ENCODE measurements at places on chromosomes 4 and X.
A peak's percentile ranks its signal among the peaks of the same experiment; 100 is the strongest.

- peak; percentile 84 for DNase-seq
Observed at GRCh38 chr4:6179362-6179761, 21.0 kb downstream of the JAKMIP1 start.

DNA sequence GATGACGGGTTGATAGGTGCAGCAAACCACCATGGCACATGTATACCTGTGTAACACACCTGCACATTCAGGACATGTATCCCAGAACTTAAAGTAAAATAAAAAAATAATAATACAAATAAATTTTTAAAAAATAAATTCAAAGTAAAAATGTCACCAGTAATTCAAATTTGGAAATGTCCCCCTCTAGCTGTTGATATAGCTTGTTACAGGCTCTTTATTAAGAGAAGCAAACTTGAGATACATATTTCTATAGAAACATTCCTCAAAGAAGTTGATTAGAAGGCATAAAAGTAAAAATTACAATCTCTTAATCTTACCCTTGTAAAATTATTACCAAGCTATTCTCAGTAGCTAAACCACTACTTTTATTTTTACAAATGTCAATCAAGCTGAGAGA is 1397.0 kb downstream of the FAM133A start:
- DNase-seq: no peak

- no peak for DNase-seq
Observed at GRCh38 chrX:152893980-152894610, 3.8 kb upstream of the ZNF185 start.

DNA sequence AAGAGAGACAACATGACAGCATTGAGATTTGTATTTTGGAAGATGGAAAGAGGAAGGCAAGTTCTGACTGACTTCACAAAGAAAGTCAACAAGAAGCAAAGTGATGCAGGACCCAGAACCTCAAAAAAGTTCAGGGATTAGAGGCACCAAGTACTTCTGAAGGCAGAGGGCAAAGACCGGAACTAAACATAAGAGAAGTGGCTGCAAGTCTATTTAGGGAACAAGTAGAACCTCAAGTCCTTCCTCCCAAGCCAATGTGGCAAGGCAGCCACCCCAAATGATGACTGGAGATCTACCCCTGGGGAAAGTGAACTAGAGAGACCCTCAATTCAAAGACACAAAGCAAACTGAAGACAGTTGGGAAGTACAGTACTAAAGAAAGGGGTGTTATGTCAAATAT is 46.6 kb downstream of the SLC39A8 start:
- DNase-seq: no peak

DNA sequence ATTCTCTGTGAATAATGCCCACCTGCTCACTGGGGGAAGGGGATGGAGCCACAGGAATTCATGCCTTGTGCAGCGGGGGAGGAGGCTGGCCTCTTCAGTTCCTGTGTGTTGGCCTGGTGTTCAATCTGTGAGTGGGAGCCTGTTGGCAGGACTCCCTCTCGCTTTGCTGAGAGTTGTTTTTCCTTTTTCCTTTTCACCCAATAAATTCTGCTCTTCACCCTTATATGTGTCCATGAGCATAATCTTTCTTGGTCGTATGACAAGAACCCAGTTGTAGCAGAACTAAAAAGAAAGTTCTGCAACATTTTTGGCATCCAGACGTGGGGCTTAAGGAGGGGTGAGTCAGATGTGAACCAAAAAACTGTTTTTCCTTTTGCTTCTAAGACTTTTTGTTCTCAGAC is 235.2 kb upstream of the HDX start:
- no peak for DNase-seq

DNA sequence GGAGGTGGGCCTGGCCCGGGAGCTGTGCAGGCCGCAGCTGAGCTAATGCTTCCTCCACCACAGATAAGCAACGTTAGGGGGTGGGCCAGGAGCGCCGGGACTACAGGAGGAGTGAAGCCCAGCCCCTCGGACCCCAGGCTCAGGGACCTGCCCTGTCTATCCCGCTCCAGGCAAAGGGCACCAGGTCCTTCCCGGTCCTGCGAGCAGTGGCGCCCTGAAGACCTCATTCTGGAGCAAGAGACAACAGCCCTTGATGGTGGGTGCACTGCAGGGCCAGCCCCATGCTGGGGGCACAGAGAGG is 730 bp upstream of the TREX2 start:
- no peak for DNase-seq

GRCh38 chr4:141132709-141133145 is 542 bp downstream of the RNF150 start:
- no peak for DNase-seq

DNA sequence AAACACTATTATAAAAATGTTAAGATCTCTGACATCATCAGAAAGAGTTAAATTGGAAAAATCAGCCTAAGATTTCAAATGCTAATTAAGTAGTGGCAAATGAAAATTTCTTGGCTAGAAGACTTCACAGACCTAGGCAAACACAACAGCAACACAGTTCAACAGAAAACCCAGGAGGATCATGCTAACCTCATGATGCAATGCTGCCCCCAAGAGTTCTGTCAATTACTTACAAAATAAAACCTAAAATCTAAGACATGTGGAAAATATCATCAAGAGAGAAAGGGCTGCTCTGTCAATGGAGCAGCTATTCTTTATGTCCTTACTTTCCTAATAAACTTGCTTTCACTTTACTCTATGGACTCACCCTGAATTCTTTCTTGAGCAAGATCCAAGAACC is 21.0 kb downstream of the S100G start:
- DNase-seq: peak; percentile 25

DNA sequence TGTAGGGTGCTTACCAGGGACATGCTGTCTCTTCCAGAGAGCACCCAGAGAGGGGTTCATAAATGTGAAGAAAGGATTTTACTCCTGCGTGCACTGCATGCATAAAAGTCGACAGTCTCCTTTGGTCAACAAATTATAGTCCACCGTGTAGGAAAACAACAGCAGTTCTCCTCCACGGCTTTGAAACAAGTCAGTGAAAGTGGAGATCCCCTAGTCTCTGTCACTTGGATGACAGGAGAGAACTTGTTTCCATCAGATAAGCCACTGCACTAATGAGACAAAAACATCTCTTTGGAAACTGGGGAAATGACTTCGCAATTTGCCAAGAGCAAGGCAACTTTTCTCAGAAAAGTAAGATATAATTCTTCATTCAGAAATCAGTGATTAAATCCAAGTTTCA is 9.7 kb downstream of the UNC5C start:
- no peak for DNase-seq

DNA sequence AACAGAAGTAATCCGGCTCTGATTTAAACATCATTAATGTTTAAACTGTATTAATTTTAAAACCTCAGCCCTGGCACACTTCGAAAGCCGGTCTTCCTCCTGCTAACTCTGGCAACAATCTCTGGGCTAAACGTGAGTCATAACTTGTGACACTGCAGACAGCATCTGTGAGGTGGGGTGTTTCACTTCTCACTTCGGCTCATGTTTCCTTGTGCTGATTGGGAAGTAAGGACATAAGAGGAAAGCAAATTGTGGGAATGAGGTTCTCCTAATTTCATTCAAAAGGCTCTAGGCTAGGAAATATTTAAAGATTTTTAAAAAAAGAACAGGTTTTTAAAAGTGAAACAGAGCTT is 139.9 kb upstream of the USP9X start:
- peak; percentile 20 for DNase-seq

GRCh38 chrX:111447298-111447697 is 35.3 kb upstream of the DCX start:
- DNase-seq: peak; percentile 37

DNA sequence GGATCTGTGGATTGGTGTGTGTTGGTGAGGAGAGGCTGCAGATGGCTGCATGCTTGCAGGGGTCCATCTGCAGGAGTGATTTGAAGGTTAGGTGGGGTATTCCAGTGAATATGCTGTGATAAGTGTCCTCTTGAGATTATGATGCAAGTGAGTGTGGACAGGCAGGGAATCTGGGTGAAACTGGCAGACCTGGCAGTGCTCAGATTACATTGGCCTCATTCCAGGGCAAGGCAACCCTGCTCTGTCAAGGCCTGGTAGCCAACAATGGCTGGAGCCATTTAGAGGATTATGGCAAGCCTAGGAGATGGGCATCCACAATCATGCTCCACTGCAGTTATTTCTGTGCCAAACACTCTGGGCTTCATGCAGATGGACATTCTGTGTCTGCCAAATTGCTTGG is 113.9 kb downstream of the RTL3 start:
- DNase-seq: no peak

- DNase-seq: peak; percentile 6
Observed at GRCh38 chr4:149031399-149031798, 589.2 kb upstream of the NR3C2 start.

DNA sequence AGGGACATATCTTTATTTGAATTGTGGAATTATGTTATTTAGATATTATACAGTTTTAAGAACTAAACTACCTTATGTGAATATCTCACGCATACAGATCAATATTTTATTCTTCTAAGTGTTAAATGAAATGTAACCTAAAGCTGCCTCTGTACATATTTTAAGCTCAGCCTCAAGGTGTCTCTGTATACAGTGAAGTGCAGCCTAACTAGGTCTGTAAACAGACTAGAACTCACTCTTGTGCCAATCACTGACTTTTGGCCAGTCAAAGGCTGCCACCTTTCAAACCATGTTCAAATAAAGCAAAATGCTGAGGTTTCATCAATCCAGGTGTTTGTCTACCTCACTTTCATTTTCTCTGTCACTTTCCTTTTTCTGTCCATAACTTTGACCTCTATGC is 1074.5 kb upstream of the PRKX start:
- no peak for DNase-seq

GRCh38 chr4:41748571-41749475 is at the start of gene PHOX2B:
Gene PHOX2B (minus strand): TSS chr4:41748725. CDS start chr4:41748610, 115 bp downstream.
- no peak for DNase-seq

DNA sequence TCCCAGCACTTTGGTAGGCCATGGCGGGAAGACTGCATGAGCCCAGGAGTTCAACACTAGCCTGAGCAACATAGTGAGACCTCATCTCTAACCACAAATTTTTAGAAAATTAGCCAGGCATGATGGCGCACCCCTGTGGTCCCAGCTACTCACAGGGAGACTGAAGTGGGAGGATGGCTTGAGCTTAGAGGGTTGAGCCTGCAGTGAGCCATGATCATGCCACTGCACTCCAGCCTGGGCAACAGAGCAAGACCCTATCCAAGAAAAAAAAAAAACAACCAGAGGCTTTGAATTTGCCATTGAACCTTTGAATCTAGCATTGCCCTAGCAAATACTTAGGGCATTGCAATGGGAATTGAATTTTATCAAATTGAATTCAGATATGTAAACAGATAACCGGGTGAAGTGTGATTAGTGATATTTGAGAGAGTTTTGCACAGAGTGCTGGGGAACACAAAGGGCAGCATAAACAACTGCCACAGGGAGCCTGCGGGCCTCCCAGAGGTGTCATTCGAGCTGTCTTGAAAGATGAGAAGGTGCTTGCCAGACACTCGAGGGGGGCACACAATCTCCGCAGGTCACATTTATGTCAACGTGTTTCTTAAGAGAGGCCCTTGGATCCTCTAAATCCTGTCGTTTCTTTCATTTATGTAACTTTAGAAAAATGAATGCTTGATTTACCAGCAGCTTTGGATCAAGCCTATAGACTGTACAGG is 200.3 kb downstream of the AASDH start:
- no peak for DNase-seq

- DNase-seq: no peak
Observed at GRCh38 chrX:13826770-13827169, 9.9 kb upstream of the GPM6B start.

DNA sequence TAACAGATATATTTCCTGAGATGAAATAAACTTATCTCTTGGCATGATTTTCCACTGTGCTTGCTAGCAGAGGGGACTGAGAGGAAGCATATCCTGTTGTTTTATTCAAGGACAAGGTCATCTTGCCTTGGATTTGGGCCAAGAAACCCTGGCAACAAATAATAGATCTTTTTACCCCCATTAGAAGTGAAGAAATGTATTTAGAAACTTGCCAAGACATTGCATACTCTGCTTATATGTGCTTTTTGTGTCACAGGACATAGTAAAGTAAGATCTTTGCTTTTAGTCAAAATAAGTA is 170.2 kb downstream of the RAPGEF2 start:
- no peak for DNase-seq

DNA sequence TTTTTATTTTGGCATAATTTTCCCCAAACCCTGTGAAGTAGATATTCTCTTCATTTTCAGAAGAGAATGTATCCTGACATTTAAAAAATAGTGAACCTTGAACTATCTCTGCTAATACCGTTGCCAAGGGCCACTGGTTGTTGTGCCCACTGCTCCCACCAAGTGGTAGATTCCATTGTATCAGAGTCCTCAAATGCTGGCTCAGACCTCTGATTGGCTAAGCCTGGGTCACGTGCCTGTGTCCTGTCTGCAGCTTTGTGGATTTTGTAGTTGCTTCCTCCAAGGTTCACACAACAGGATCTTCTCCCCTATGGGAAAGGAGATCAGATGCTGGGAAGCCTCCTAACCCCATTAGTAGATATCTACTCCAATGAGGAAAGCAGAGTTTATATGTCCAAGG is 104.8 kb upstream of the CASK start:
- no peak for DNase-seq

GRCh38 chr4:26058537-26058936 is 144.5 kb downstream of the SMIM20 start:
- DNase-seq: peak; percentile 53

GRCh38 chr4:56671860-56672259 is 9.2 kb downstream of the HOPX start:
- no peak for DNase-seq

DNA sequence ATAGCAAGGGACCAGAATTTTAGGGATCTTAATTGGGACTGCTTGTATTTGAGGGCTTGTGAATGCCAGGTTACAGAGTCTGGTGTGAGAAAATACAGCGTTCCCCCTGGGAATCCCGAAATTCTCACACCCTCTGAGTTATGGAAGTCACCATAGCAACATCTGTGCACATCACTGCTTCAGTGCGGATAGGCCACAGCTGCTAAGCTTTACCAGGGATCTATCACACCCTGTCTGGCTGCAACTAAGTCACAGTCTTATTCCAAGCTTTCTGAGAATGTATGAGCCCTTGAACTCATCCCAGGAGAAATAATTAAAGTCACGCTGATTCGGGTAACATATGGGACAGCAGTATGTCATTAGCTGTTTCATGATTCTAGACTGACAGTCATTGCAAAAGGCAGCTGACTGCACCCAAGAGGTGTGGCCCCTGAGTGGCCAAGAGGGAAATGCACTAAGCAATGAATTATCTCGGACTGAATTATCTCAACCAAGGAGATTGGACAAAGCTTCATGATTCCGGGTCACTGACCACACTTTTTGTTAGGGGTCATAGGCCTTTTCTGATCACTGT is 46.7 kb upstream of the BTC start:
- DNase-seq: no peak

GRCh38 chr4:48340276-48340964 is 909 bp upstream of the SLAIN2 start:
- peak; percentile 30 for DNase-seq

- DNase-seq: no peak
Observed at GRCh38 chr4:127403471-127404084, 229.2 kb upstream of the INTU start.

DNA sequence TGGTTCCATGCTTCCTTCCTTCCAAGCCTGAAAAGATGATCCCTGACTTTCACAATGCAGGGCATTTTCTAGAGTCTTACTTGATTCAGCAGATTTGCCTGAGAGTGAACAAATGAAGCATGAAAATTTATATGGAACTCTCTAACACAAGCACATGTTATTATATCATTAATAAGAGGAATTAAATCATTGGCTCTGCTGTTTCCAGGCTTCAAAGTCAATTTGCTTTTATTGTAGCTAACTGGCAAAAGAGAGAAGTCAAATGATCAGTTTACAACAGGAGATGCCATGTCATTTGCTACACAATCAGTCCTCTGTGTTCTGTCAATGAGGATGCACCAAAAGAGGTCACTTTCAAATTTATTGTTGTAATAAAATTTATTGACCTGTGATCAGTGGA is 101.5 kb upstream of the UGT8 start:
- DNase-seq: no peak

Data from activated CD4-positive, alpha-beta T cell treated with anti-CD3 and anti-CD28 coated beads, Interleukin-2, Interleukin-6, amounts not matched to agents 100 ng/mL and 50 ng/mL, durations not matched to agents 16 hours and 8 hours (primary cell).